ENCODE measurements at places on chromosomes 6 and 20.
A peak's percentile ranks its signal among the peaks of the same experiment; 100 is the strongest.

GRCh38 chr20:58228484-58229197 is at the start of gene ANKRD60:
TSS of gene ANKRD60 (minus strand) at chr20:58228653. CDS start at chr20:58228653, 0 bp downstream.
- peak; percentile 77 for DNase-seq

DNA sequence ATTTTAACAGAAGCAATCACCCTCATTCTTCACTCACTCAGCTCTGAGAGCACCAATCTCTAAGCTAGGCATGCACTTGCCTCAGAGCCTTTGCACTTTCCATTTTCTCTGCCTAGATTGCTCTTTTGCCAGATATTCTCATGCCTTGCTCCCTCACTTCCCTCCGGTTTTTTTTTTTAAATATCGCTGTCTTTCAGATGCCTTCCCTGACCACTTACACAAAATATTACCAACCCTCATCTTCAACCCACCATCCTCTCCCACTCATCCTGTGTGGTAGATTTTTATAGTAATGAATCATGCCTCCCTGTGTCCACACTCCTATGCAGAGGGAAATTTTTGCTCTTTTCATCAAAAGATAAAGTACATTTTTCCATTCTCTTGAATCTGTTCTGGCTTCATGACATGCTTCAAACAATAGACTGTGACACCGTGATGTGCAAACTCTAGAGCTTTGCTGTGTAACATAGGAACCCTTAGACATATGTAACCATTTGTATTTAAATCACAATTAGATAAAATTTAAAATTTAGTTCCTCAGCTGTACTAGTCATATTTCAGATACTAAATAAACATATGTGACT is 437.1 kb downstream of the UTRN start:
- no peak for DNase-seq

GRCh38 chr6:118890997-118891790 is 2.8 kb upstream of the ASF1A start:
- DNase-seq: peak; percentile 68

- DNase-seq: no peak
These were observed 3.2 kb downstream of the IRF4 start for GRCh38 chr6:394641-395289.

- DNase-seq: no peak
These were observed 83.7 kb downstream of the YTHDF1 start for GRCh38 chr20:63132131-63132714.

All from B cell (primary cell).